ENCODE measurements at places on chromosomes 1 and 21.

GRCh38 chr1:147612366-147612765, 58.0 kb downstream of the ACP6 start:
- no peak for DNase-seq

GRCh38 chr1:218424502-218424901, 79.4 kb downstream of the TGFB2 start:
- no peak for DNase-seq

- no peak for DNase-seq
These were observed 2.6 kb downstream of the TXLNA start for GRCh38 chr1:32182060-32182459.

- peak; percentile 22 for DNase-seq
These were observed 11.9 kb downstream of the XPR1 start for GRCh38 chr1:180643693-180644092.

- no peak for DNase-seq
These were observed 56.4 kb downstream of the DIP2A start for GRCh38 chr21:46515109-46515508.

- no peak for DNase-seq
These were observed 68.6 kb downstream of the TGFBR3 start for GRCh38 chr1:91817211-91817905.

GRCh38 chr1:145958734-145959133, 917 bp upstream of the LIX1L start:
- peak; percentile 25 for DNase-seq

DNA sequence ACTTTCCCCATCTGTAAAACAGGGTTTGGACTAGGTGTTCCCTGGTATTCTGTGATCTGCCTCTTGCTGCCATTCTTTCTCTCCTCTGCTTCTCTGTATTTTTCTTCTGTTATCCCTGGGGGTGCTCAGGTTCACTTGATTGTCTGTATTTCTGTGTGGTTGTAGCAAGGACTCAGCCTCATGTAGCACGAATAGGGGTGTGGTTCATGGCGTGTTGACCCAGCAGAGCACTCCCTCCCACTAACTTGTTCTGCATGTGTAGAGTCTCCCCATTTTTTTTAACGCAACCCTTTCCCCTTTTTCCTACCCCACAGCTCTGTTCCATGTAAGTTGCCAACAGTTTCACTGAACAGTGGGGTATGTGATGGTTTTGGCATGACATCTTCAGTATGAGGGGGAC, 1.2 kb upstream of the BNIPL start:
- no peak for DNase-seq

GRCh38 chr1:180135535-180135934, 19.1 kb upstream of the QSOX1 start:
- no peak for DNase-seq

DNA sequence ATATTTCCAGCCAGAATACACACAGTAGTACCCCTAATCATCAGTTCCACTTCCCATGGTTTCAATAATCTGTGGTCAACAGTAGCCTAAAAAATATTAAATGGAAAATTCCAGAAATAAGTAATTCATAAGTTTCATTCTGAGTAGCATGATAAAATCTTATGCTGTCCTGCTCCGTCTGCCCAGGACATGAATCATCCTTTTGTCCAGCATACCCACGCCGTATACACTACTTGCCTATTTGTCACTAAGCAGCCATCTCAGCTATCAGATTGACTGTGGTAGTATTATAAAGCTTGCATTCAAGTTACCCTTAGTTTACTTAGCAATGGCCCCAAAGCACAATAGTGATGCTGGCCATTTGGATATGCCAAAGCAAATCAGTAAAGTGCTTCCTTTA, 118.7 kb downstream of the SLC5A9 start:
- no peak for DNase-seq

- DNase-seq, result no peak
These were observed 1646.5 kb downstream of the MRPL39 start for GRCh38 chr21:23960769-23961168.

DNA sequence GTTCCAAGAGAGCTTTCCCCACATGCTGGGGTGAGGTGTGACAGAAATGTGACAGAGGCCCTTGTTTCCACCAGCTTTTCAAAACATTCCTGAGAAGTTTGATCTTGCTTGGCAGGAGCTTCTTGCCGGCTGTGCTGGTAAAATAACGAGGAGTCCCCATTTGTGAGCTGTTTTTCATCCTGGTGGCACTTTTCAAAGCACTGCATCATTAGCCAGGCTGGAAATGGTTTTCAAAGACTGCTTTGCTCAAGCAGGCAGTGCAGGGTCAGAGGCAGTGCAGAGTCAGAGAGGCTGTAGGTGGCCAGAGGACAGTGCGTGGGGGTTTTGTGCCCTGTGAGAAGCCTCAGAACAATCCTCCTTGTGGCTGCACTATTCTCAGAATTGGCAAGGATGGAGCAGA, 75.8 kb upstream of the KCNA3 start:
- DNase-seq, result no peak

DNA sequence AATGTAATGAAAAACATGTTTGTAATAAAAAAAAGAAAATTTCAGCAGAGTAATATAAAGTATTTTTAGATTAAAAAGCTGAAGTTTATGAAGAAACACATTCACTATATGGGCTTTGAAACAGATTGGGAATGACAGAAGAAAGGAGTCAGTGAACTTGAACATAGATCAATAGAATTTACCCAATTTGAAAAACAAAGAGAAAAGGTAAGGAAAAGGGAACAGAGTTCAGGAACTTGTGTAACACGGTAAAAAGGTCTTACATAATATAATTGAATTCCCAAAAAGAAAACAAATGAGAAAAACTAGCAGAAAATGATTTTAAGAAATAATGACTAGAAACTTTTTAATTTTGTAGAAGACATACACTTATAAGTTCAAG, 206.8 kb downstream of the KCNT2 start:
- DNase-seq, result no peak

DNA sequence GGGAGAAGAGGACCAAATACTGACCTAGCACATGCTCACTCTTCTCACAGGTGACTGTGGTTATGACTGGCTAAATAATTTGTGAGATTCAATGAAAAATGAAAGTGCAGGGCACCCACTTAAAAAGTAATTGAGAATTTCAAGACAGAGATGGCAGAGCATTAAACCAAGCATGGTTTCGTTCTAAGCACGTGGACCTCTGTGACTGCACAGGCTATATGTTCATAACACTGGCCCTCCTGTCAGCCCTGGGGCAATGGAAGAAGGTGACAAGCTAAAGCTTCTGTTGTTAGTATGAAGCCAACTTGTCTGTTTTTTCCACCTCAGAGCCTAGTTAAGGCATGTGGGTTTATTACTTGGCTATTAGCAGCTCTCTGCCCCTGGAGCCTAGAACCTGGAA, 130.9 kb downstream of the FASLG start:
- no peak for DNase-seq

DNA sequence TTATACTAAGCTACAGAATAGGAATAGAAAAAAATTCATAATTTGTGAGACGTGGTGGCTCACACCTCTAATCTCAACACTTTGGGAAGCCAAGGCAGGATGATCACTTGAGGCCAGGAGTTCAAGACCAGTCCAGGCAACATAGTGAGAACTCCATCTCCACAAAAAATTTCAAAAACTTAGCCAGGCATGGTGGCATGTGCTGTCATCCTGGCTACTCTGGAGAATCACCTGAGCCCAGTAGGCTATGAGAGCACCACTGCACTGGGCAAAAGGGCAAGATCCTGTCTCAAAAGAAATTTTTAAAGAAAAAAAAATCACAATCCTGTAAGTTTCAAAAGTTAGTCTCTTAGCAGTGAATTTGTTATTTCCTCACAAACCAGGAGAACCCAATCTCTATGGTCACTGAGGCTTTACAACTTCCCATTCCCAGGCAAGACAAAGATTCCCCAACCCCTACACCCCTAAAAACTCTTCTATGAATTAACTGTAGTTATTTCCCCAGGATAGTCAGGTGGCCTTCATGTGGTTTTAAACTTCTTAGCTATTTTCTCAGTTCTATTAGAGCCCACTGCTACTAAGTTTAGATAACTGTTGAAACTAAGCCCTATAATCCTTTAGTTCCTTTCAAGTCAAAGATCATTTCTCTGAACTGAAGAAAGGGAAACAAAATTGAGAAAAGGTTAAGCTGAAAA, 74.5 kb downstream of the FOXJ3 start:
- no peak for DNase-seq

DNA sequence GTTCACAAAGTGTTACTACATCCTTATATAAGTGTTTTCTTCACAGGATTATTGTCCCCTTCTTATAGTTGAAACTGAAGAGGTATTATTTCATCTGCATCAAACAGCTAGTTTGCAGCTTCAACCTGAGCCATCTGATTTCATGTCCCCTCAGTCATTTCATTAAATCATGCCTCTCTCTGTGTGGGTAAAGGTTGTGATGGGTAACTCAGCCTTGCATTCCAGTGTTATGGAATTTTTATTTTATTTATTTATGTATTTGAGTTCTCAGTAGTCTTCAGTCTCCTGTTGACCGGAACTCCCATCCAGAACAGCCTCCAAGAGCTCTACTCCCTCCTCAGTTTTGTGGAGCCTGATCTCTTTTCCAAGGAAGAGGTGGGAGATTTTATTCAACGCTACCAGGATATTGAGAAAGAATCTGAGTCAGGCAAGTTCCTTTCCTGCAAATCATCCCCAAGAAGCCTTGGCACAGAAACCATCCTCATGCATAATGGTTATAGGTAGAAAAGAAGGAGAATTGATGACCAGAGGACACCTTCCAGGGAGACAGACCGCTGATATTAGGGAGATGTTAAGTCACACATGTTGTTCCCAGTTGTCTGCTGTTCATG, 21.8 kb downstream of the CHD1L start:
- no peak for DNase-seq

GRCh38 chr1:32464716-32465577, at the start of gene ZBTB8B:
ZBTB8B (plus strand) TSS chr1:32465072; CDS start chr1:32470625, 5,553 bp downstream.
- no peak for DNase-seq

DNA sequence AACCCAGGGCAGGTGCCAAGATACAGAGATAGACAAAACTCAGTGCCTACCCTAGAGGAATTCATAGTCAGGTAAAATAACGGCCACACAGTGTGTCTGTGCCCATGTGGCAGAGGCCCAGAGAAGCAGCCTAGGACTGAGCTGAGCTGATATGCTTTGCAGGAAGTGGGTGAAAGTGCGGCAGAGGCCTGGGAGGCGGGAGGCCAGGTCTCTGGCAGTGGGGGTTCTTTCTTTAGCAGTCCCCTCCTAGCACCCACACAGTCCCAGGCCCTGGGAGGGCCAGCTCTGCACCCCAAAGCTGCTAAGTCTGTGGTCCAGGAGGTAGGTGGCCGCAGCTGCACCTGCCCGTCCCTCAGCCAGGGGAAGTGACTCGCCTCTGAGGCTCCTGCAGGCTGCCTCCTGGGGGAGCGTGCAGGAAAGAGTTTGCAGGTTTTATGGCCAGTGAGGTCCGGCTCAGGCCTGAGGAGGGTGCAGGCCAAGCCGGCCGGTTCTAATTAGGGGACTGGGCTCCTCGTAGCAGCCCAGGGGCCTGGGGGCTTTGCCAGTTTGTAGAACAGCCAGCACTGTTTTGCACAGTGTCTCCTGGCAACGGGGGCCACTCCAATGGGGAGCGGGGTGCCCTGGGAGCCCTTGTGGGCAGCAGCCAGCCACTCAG, 107.9 kb downstream of the SPSB1 start:
- DNase-seq, result no peak

- DNase-seq, result no peak
These were observed 545.4 kb downstream of the ADGRL2 start for GRCh38 chr1:82346141-82346540.

GRCh38 chr1:43582162-43582566, 51.5 kb downstream of the PTPRF start:
- no peak for DNase-seq

- no peak for DNase-seq
These were observed 27.9 kb upstream of the NTPCR start for GRCh38 chr1:232922485-232922884.

DNA sequence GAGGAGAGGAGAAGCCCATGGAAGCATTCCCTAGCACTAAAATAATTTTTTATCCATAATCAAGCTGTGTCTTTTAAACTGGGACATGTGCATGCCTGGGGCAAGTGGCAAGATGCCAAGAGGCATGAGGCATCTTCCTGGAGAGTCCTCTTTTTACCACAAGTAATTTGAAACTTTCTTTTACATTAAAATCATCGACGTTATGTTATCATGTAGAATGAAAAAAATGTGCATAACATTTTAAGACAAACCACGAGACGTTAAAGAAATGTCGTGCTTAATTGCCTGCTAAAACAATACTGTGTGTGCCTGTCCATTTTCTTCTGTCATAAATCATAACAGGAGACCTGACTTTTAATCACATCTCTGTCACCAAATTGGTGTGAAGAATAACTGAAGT, 1.5 kb downstream of the STYXL2 start:
- no peak for DNase-seq

- peak; percentile 44 for DNase-seq
These were observed 6.3 kb downstream of the HAPLN2 start for GRCh38 chr1:156625436-156626078.

DNA sequence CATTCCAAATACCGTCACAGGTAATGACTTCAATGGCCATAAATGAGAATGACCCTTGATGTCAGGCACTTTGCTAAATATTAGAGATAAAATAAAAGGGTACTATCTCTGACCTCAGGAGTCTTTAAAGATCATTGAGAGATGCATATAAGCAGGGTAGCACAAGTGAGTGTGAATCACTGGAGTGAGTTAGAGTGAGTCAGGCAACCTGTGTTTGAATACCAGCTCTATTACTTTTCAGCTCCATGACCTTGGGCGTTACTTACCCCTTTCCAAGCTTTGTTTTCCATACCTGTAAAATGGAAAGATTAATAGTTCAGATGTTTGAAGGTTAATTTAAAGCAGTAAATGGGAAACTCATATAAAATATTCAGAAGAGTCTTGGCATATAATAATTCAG, 1058.0 kb upstream of the ADGRL4 start:
- no peak for DNase-seq

- no peak for DNase-seq
These were observed 139.1 kb downstream of the DUSP10 start for GRCh38 chr1:221602830-221603229.

DNA sequence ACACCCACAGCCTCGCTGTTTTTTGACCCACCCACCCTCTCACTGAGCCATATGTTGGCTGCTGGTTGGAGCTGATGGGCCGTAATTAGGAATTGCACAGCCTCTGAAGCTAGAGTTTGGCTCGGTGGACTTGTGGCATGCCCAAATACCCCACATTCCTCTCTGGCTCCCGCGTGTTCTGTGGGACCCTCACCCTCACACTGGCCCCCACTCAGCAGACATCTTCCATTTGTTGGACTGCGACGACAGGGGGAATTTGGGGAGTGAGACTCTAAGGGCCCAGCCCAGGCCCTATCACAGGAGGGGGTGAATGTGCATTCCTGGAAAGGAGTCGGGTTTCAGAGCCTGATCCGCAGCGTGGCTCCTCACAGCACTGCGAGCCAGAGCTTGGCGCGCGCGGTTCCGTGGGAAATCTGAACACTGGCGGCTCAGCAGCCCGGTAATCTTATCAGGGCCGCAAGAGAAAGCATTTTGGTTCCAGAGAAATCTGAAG, 5.2 kb downstream of the RCSD1 start:
- DNase-seq, result no peak

GRCh38 chr1:90190523-90190922, 195.6 kb downstream of the ZNF326 start:
- no peak for DNase-seq
